ENCODE measurements at places on chromosomes 7 and 10.

- DNase-seq: no peak
Measured at GRCh38 chr10:21079330-21079658, 182.2 kb upstream of the NEBL start.

GRCh38 chr10:761376-761775 is 71.9 kb upstream of the DIP2C start:
- no peak for DNase-seq

DNA sequence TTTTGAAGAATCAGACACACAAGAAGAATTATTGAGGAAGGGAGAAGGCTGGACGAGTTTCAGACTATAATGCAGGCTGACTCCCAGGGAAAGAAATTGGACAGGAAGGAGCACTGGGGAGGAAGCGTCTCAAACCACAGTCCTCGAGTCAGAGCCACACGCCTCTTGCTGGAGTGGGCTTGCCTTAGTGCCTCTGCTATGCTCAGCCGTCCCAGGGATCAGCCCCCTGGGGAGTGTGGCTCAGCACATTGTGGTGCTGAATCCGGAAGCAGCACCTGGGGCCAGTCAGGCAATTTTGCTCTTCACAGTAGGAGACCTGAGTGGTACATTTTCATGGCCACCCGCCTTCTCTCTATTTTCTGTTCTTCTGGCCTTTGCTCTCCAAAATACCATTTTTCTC is 67.4 kb upstream of the SLC35G1 start:
- DNase-seq: no peak

DNA sequence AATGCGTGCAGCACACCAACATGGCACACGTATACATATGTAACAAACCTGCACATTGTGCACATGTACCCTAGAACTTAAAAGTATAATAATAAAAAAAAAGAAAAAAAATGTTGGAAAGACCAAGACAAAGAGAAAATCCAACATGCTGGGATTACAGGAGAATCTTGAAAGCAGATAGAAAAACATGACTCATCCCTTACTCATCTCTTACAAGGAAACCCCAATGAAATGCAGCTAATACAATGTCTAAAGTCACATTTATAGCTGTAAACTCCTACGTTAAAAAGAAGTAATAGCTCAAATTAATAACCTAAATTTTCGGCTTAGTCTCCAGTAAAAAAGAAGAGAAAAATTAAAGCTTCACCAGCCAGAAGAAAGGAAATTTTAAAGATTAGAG is 47.5 kb upstream of the DGKB start:
- no peak for DNase-seq

GRCh38 chr7:149716007-149716931 is 57.1 kb downstream of the ZNF467 start:
- no peak for DNase-seq

GRCh38 chr7:30553141-30553540 is 41.5 kb upstream of the GARS1 start:
- DNase-seq: no peak

DNA sequence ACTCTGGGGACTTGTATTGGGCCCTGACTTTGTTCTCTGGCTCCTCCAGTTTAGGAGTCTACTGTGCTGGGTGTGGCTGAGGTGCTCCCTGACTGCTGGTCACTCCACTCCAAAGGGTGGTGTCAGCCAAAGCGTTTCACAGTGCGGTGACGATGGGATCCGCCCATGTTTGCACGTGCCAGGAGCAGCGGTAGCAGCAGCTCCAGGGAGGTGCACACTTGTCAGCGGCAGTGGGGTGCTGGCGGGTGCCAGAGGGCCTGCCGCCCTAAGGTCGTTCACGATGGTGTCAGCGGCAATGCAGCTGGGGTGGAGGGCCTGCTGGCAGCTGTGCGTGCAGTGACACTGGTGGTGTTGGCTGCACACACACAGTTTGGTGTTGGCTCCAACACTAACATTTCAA is 268.5 kb upstream of the AKR1E2 start:
- DNase-seq: no peak

GRCh38 chr7:136018104-136018503 is 40.9 kb upstream of the MTPN start:
- no peak for DNase-seq

DNA sequence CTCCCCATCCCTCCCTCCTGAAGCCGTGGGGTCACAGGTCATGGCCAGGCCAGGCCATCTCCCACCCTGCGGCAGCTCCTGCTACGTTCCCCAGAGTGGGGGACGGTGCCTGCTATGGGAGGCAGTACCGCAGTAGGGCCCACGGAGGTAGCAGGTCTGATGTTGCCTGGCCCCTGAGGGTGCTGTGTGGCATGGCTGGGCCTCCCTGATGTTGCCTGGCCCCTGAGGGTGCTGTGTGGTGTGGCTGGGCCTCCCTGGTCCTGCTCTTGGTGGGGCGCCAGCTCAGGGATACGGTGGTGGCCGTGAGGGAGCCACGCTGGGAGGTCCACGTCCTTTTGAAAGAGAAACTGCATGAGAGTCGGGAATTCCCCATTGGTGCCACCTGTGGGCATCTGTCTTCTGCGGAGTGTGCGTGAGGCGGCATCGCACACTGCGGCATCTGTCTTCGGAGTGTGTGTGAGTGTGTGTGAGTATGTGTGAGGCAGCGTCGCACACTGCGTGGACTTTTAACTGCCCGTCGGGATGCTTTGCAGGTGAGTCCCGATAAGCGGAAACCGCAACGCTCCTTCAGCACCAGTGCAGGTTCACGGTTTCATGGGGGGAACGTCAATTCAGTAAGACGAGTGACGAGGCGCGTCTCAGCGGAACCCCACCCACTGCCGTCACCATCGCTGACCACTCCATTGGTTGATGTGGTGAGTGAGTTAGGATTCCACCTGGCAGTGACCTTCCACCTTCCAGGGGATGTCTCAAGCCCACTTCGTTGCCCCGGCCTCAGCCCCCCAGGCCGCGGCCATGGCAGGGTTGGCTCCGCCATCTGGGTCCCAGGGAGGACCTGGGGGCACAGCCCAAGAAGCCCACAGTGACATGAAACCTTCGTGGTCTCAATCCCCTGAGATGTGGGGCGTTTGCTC is 51.2 kb upstream of the CFAP46 start:
- DNase-seq: no peak

GRCh38 chr10:126087796-126088505 is 191.6 kb downstream of the FANK1 start:
- DNase-seq: no peak

- no peak for DNase-seq
Measured at GRCh38 chr7:143300959-143301935, 13.1 kb downstream of the CASP2 start.

- no peak for DNase-seq
Measured at GRCh38 chr7:46710927-46711326, 789.9 kb upstream of the IGFBP3 start.

- no peak for DNase-seq
Measured at GRCh38 chr10:514137-514671, 175.3 kb downstream of the DIP2C start.

- DNase-seq: no peak
Measured at GRCh38 chr10:126628746-126629145, 41.7 kb downstream of the C10orf90 start.

DNA sequence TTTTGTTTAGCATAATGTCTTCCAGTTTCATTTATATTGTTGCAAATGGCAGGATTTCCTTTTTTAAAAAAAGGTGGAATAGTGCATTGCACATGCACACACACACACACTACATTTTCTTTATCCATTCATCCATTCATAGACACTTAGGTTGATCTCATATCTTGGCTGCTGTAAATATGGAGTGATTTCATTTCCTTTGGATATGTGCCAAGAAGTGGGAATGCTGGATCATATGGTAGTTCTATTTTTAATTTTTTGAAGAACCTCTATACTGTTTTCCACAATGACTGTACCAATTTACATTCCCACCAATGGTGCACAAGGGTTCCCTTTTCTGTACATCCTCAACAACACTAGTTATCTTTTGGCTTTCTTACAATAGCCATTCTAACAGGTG is 68.9 kb downstream of the EBLN1 start:
- no peak for DNase-seq

DNA sequence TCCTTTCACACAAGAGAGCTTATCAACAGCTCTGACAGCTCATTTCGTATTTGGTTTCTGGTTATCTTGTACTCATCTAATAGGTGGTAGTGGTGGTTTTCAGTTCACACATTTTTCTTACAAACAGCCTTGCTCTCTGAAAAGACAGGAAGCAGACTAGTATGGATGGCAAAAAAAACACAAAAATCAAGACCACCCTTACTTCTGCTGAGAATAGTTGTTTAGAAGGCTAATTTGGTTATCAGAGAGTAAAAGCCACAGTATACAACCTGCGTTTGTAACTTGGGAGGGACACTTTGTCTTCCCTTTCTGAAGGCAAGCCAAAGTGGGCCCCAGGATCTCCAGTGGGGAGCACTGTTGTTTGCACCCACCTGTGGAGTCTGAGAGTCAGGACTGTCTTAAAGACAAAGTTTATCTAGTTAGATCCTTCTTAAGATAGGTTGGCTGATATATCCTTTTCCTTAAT is 68.0 kb downstream of the PIP4K2A start:
- no peak for DNase-seq

GRCh38 chr10:28897617-28898464 is 220.5 kb downstream of the BAMBI start:
- no peak for DNase-seq

DNA sequence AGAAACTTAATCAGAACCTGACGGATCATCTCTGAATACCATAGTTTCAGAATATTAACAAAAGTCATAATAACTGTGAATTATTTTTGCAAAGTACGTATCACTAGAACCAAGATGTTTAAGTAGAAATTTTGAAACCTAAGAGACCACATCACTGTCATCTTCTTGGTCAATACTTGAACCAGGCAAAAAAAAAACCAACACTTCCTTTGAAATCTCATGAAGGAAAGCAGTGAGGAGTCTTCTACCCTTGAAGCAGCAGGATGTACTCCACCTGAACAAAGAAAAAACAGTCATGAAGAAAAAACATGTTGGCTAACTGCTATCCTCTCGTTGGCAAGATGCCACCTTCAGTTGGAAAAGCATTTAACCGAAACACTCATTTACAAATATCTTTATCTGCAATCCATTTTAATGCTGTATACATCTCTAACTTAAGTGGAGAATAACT is 82.4 kb downstream of the SRPK2 start:
- no peak for DNase-seq

DNA sequence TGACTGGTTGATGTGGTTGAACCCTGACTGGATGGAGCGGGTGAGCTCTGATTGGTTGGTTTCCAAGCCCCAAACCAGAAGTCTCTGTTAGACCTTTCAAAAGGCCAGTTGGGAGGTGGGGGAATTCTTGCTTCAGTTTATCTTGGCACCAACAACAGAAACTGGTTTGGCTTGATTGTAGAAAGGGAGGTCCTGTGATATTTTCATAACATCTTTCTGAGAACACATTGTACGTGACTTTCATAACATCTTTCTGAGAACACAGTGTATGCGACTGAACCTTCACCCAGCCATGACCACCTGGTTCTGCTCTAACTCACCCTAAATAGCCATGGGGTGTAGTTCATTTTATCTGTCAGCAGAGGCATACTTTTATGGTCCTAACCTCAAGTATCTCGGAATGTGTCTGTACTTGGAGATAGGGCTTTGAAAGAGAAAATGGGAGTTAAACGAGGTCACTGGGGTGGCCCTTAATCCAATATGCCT is 88.3 kb downstream of the GALNT17 start:
- no peak for DNase-seq

DNA sequence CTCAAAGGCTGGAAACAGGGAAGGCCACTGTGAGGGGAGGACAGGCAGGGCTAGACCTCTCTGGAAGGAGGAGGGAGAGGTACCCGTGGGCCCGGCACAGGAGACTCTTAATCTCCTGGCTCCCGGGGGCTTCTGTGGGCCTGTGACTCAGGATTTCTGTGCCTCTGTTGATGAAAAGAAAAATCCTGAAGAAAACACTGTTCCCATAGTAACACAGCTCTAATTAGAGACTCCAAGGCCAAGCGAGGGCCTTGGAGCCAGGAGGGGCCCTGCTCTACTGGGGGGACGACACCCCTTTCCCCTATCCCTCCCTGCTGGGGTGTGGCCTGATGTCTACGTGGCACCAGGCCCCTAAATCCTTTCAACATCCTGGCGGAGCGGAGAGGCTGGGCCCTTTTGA is 174.1 kb upstream of the TNRC18 start:
- no peak for DNase-seq

DNA sequence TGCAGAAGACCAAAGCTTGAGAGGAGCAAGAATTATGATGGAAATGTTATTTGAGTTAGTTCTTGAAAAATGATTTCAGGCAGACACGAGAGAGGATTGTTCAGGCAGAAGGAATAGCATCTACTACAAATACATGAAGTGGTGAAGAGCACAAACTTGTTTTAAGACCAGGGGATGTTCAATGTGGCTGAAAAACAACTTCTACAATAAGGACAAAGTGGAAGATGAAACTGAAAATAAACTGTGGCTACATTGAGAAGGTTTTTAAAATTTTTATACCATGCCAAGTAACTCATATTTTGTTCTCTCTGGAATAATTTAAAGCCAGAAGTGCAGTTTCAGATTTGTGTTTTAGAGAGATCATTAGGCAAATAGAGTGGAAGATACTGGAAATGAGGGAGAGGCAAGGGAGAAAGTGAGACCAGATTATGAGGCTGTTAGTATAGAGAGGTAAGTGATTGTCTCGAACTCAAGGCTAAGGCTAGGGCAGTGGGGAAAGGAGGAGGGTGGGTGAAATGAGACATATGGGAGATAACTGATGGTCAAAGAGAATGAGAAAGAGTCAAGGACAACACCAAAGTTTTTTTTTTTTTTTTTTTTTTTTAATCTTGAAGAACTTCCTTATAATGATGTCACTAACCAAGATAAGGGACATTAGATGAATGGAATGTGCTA is 115.4 kb downstream of the MDFIC start:
- no peak for DNase-seq

DNA sequence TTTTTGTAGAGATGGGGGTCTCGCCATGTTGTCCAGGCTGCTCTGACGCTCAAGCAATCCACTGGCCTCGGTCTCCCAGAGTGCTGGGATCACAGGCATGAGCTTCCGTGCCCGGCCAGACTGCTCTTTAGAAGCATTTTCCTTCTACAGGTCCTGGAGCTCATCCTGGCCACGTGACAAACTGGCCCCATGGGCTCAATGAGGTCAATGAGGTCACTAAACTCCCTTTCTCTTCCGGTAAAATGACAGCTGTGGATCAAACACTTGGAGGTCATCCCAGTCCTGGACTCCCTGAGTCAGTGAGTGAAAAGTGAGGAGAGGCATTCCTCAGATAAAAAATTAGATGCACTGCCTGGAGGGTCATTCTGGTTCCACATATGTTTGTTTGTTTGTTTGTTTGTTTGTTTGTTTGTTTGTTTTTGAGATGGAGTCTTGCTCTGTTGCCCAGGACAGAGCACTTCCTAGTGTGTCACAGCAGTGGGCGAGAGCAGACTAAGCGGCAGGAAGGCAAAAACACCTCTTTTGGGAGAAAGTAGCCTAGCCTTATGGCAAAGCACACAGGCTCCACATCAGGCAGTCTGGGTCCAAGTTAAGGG is 134.9 kb downstream of the TNS3 start:
- no peak for DNase-seq

- DNase-seq: no peak
Measured at GRCh38 chr7:47180516-47180826, 401.4 kb downstream of the TNS3 start.

Measured in gastrocnemius medialis (tissue), 4 donors.